BE2C (cell line): ENCODE measurements at places on chromosomes 2 and 18.

- no peak for DNase-seq
These were observed 137.9 kb upstream of the VRK2 start for GRCh38 chr2:57908736-57909161.

- no peak for DNase-seq
These were observed 21.5 kb downstream of the MEIS1 start for GRCh38 chr2:66456183-66457041.

DNA sequence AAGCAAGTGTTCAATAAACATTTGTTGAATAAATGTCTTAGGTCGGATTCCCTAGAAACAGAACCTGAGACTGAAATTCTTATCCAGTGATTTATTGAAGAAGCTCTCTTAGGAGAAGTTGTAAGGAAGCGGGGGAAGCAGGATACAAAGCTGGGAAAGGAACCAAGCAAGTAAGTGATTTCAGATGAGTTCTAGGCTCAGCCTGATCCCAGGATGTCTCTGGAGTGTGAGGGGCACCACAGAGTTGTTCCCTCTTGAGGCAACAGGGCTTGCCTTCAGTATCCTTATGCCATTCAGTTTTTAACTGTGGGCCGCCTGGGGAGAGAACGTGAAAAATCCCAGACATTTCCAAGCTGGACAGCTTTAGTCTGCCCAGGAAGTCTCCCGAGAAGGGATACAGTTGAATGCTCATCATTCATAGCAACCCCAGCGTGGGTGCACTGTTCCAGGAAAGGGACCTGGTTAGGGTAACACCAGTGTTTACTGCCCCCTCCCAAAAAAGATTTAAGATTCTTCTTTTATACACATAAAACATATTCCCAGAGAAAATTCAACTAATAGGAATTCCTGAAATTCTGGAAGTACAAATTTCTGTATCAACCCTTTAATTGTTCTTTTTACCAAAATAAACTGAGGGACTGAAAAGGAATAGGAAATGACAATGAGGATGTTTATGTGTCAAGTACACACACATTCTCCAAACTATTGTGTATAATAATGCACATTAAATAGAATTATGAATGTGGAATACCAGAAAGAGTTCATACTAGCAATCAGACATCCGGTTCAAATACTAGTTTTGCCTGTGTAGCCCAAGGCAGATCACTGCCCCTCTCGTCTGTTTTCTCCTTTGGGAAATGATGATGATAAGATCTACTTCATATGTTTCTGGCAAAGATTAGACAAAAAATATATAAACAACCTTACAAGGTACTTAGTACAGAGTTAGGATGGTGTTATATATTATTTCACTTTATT, 592.1 kb upstream of the CDH2 start:
- DNase-seq: no peak

GRCh38 chr2:231037731-231038482, 584 bp downstream of the C2orf72 start:
- DNase-seq: peak; percentile 42

DNA sequence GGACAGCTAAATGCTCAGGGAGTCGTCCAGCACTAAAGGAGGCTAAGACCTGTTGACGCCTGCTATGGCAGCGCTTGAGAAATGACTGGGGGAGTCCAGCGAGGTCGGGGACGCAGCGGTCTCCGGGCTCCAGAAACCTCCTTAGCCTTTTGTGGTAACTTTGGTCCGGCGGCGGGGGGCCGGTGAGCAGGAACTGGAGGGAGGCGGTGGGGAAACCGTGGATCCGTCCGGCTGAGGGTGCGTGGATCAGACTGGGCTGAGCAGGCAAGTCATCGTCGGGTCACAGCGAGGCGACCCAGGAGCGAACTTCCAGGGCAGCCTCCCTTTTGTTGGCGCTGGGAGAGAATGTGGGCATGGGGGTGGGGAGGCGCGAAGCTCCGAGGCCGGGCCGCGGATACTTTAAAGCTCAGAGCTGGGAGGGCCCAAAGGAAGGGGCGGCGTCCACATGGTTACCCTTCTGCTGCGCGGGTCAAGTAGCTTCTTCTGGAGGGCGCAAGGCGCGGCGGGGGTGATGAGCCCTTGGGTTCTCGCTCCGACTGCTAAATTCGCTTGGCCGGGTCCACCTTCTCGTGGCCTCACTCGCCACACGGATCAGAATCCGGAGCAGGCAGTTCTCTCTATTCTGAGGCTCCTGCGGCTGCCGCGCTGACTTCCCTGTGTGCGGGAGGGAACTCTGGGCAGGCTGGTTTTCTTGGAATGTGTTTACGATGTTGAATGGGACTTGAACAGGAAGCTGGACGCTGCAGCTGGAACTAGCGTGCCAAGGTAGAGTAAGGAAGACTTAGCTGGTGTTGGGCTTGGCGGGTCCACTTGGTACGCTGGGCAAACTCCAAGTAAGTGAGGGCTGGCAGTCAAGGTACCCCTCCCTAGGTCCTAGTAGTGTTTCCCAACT, 920 bp downstream of the GULP1 start:
- peak; percentile 72 for DNase-seq

- DNase-seq: no peak
These were observed 64.5 kb upstream of the ZCCHC2 start for GRCh38 chr18:62458346-62458745.

- DNase-seq: no peak
These were observed 5.1 kb downstream of the TSHZ1 start for GRCh38 chr18:75215663-75216062.

GRCh38 chr2:9434489-9434888, 11.0 kb downstream of the CPSF3 start:
- peak; percentile 46 for DNase-seq

- no peak for DNase-seq
These were observed 255.8 kb downstream of the GLI2 start for GRCh38 chr2:120991441-120991840.
